ENCODE measurements at places on chromosomes 5 and 9. TPM values are rescaled to one million over a fixed set of nuclear protein-coding genes. Genes with fewer than 3 reads are reported as not detected.

- peak; percentile 27 for DNase-seq
Observed at GRCh38 chr5:69415584-69415958, 655 bp downstream of the MARVELD2 start.

The PLEKHG4B gene
- 1.4 TPM for total RNA-seq

- DNase-seq = no peak
Observed at GRCh38 chr9:83665580-83666200, 42.1 kb downstream of the UBQLN1 start.

The GLDC gene
- total RNA-seq = 8.1 TPM

DNA sequence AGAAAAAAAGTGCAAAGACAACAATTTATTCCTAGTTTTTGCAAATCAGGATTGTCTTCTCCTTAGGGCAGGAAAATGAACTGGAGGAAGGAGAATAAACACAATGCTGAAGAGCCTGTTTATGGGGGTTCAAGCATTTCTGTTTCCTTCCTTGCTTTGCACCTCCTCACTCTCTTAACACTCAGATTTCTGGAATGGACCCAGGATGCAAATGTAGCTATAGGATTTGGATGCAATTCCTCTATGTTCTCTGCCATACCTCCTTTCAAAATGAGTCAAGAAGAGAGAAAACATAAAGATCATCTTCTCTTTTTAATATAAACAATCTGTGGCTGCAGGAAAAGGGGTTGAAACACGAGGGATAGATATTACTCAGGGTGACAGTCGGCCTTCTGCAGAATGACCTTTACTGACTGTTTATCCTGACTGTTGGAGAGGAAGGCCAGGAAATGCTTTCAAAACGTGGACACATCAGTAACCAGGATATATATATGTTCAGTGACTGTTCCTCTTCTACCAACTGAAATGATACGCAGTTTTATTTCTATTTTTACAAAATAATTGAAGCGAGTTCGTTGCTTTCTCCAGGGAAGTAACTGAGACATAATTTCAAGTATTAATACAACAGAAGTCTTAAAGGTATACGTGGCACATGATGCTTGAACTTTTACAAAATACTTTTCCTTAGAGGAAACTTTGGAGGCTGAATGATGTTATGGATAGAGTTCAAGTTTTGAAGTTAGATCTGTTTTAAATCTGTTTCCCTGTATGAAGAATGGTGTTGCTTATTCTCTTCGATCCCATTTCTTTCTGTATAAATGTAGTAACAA lies 44.4 kb downstream of the ACTBL2 start:
- DNase-seq = no peak

The NMRK1 gene
- 9.7 TPM for total RNA-seq

DNA sequence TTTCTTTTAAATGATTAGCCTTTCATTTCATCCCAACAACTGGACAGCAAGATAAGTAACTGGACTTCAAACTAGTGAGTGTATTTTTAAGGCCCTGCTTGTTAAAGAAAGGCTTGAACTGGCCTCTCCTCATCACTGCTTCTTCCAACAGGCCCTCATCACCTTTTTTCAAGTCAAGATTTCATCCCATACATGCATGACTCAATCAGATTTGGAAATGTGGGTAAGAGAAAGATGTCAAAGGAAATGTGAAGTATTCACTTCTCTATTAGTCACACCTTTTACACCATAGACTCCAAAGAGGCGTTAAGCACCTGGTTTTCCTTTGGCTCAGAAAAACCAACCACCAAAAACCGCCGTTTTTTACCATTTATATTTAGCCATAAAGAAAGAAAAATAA lies 4.9 kb downstream of the NR4A3 start:
- DNase-seq = no peak

- peak; percentile 27 for DNase-seq
Observed at GRCh38 chr5:141779503-141779973, 97.5 kb upstream of the ARAP3 start.

- DNase-seq = no peak
Observed at GRCh38 chr9:127905004-127905728, 5.8 kb upstream of the ST6GALNAC6 start.

The HMCN2 gene
- total RNA-seq = 0.11 TPM

The KCNMB1 gene
- total RNA-seq = not detected

GRCh38 chr5:41795125-41795524 lies 75.1 kb downstream of the OXCT1 start:
- DNase-seq = no peak

DNA sequence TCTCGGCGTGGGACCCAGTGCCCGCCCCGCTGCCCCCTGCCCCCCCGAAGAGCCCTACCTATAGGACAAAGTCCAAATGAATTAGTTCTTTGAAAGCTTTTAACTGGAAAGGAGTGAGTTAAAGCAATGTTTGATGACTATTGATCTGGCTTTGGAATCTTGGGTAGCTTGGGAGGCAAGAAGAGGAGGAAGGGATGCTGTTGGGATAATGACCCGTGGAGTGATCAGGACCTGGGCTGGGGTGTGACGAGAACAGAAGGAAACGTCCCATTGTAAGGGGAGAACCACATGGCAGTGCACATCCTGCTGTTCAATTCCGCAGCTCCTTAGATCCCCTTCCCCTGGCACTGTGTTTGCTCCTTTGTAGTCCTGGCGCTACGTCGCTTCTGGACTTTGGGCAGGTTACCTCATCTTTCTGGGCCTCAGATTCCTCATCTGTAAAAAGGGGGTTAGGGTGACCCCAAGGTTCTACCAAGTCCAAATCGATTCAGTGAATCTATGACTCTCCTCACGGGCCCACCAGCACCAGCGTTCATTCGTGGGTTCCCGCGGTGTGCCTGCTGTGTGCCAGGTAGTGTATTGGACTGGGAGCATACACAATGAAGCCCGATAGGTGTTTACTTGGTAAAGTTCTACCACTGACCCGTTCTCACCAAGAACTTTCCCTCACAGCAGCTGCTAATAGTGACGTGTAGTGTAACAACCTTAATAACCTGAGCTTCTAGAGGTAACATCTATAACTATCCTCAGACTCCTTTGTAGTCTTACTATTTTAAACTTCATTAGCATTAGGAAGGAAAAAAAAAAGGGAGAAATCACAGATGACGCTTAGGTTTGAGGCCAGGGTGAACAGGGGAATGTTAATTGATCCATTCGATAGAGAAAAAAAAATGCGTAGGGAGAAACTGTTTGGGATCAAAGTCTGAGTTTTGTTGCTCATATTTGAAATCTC lies 1.1 kb upstream of the NADK2 start:
- no peak for DNase-seq

DNA sequence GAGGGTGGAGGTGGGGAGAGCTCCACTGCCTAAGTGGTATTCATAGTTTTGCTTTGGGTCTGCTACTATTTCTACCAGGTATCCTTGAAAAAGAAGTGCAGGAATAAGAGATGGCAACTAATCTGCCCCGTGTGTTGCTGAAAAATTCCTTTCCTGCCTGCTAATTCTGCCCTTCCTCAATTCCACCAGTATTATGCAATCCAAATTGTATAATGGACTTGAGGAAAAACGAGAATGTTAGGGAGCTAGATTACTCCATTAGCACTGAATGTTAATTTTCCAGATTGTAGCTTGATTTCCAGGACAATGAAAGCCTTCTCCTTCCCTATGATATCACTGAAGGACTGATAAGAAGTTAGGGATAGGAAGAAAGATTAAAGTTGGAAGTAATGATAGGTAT lies 16.9 kb downstream of the ADAM19 start:
- peak; percentile 34 for DNase-seq

DNA sequence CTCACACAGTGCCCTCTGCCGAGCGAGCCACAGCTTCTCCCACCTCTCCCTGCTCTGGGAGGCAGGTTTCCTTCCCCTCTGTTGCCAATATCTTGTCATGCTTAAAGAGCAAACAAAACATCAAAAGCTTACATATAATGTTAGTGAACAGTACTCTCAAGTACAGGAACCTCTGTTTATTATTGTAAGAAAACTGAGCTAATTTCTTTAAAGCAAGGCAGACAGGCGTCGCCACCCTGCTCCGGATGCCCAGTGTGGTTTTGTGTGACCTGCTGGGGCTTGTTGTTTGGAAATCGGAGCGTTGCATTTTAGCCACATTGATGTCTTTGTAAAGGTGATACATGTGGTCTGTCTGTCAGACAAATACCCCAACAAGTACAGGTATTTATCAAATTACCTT lies 401.4 kb upstream of the IRX1 start:
- DNase-seq = no peak

DNA sequence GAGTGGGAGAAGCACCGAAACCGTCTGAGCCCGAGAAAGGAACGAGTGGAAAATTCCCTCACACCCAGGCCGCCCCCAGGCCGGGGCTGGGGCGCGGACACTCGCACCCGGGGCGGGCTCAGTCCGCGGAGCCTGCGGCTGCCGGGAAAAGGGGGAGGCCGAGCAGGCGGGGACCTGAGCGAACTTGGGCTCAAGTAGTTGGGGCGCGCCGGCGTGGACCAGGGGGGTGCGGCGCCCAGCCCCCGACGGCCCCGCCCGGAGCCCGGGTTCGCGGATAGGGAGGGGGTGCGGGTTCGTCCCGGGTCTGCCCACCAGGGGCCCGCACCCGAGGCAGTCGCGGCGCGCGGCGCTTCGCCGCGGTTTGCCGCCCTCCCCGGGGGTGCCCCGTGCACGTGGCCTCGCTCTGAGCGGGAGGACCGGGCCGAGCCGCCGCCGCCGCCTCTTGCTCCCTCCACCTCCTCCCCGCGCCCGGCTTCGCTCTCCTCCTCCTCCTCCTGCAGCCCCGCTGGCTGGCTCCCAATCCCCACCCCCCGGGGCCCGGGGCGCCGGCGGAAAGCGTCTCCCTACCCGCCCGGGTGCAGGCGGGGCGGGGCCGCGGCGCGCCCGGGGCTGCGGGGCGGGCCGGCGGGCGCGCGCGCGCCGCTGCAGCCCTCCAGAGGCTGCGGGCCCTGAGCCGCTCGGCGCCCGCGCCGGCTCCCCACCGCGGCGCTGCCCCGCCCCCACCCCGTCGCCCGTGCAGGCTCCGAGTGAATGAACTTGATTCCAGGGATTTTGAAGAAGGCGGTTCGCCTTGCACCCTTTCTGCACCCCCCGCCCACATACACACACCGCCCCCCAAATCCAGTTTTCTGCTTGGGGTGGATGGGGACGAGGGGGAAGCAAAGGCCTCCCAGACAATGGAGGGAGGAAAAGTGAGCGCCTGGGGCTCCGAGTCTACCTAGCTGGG lies 1.3 kb upstream of the NFIB start:
- DNase-seq = peak; percentile 85

DNA sequence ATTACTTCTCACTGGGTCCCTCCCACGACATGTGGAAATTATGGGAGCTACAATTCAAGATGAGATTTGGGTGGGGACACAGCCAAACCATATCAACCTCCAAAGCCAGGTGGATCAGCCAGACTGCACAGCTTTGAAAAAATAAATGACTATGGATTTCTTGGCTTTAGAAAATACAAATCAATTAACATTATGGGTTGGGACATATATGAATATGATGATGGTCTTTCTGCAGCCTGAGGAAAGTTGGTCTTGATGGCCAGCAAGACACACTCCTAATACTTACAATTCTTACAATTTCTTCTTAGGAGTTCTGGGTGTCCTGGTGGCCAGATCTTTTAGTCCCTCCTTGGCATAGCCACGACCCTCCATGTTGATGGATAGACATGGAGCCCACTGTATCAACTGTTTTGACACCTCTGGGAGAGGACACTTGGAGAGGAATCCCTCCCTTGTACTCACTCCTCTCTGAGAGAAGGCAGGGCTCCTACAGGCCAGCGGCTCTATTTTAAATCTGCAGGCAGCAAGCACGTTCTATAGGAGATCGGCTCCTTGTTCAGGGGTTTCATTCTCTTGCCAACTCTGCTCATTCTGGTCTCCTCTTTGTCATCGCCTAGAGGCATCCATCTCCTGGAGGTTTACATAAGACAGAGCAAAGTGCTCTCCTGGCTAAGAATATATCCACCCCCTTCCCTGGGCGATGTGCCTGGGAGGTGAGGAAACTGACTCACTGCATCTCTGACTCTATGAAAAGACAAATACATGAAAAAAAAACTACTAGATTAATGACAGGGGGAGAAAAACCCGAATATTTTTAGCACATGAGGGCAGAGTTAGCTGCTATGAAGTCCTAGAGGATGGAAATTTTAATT lies 145.9 kb downstream of the CARTPT start:
- DNase-seq = peak; percentile 82

DNA sequence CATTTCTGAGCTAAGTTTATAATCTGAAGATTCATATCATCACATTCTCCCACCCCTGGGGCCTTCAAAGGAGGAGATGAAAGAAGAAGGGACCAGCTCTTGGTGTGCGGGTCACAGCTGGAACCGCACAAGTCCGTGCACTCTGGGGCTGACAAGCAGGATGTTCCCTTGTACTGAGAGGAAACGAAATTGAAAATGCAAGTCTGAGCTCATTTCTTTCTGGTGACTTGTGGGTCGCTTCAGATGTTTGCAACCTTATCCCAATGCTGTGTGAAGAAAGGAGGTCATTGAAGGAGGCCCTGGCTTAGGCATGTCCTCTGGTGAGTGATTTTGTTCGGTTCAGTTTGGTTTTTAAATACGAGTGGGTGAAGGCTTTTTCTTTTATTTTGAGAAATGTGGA lies 59.6 kb downstream of the C9orf152 start:
- DNase-seq = no peak

DNA sequence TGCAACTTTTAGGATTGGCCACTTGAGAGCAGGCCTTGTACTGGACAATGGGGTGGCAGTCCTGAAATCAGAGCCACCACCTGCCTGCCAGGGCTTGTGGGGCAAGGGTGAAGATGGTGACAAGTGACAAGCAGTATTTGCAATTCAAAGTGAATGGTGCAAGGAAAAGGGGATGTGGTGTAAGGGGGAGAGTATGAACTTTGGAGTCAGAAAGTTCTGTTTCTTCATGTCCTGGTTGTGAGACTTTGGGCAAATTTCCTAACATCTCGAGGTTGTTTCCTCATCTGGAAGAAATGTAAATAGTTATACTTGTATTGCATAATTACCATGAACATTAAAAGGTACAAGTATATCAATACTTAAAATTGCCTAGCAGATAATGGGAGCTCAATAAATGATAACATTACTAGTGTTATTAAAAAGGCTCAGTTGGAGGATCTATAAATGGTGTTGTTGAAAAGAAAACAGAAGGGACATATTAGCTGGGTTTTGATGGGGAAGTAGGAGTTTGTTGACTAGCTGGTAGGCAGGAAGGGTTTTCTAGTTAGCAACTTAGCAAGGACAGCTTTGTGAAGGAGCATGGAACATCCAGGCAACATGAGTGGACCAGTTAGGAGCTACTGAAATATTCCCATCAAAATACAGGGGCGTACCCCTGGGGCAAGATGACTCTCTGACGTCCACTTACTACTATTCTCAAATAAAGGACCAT lies 21.3 kb upstream of the MEGF9 start:
- no peak for DNase-seq

GRCh38 chr5:19928562-19929421 lies 59.2 kb downstream of the CDH18 start:
- DNase-seq = peak; percentile 71

The ZNF354C gene
- not detected for total RNA-seq

- DNase-seq = no peak
Observed at GRCh38 chr5:111997308-111997707, 240.3 kb upstream of the NREP start.
